ENCODE measurements at places on chromosomes 2 and 18.

DNA sequence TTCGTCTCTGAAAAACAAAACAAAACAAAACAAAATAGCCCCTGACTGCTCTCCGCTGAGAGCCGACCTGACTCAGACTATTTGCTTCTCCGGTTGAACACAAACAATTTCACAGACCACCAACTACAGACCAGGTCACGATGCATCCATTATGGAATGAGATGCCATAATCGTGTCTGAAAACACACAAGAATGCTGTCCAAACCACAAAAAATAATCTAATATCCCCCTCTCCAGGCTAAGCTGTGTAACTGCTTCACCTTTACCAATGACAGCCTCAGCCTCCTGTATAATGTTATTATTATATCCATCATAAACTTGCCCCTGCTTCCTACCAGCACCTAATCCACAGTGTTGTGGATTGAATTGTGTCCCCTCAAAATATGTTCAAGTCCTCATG lies 114.7 kb downstream of the DNAH6 start:
- DNase-seq, result no peak

GRCh38 chr2:150971910-150972309 lies 289.8 kb downstream of the RBM43 start:
- no peak for DNase-seq

- no peak for DNase-seq
These were observed 98.5 kb upstream of the BOD1L2 start for GRCh38 chr18:57048351-57048750.

DNA sequence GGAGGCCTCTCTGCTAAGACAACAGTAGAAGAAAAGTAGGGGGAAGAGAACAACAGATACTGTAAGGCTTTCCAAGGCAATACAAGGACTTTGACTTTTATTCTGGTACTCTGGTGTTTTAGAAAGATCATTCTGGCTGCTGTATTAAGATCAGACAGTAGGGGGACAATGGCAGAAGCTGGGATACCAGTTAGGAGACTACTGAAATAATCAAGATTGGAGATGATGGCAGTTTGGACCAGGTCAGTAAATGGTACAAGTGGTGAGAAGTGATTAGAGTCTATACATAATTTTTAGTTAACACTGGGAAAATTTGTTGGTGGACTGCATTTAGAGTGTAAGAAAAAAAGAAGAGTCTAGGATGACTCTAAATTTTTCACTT lies 139.7 kb downstream of the ROCK1 start:
- DNase-seq, result no peak

DNA sequence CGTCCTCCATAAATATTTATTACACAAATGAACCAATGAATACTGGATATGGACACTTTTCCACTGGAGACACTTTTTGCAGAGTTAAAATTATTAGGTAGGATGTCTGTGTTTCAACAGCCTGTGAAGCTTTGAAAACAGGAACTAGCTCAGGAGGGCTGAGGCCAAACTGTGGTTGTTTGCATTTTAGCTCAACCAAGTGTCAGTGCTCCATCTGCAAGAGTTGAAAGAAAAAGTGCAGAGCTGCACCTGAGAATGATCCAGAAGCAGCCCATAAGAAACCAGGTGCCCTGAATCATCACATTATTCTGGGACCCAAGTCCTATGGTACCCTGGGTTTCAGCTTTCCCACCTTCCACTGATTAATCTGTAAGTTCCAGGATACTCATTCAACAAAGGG lies 180.4 kb downstream of the TRIB2 start:
- DNase-seq, result no peak

DNA sequence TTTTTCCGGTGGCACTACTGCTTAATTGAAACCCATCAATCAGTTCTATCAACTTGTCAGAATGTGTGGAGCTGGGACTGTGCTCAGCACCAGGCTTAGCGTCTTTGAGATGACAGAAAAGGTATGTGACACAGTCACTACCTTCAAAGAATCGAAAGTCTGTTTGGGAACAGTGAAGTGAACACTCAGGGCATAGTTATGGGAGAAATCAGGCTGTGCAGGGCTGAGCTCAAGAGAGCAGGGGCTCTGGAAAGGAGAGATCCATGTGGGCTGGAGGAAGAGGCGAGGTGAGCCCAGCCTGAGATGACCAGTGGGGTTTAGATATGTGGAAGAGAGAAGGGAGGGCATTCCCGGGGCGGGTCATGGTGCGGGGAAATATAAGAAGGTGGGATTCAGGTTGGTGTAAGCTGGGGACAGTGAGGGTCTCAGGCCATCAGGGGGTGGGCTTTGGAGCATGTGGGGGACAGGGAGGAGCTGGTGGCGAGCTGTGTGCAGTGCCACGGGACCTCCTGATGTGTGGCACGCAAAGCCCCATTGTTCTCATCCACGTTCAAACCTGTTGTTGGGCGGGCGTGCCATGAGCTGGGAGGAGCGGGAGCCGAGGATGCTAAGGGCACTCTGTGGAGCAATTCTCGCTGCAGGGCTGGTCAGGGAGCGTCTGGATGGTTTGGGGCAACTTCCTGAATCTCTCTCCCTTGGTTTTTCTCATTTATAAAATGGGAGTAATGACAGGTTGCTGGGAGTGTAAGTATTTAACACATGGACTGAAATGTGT lies 72.5 kb downstream of the VAPA start:
- no peak for DNase-seq

GRCh38 chr18:3466872-3467271 lies 16.9 kb downstream of the TGIF1 start:
- DNase-seq, result no peak

DNA sequence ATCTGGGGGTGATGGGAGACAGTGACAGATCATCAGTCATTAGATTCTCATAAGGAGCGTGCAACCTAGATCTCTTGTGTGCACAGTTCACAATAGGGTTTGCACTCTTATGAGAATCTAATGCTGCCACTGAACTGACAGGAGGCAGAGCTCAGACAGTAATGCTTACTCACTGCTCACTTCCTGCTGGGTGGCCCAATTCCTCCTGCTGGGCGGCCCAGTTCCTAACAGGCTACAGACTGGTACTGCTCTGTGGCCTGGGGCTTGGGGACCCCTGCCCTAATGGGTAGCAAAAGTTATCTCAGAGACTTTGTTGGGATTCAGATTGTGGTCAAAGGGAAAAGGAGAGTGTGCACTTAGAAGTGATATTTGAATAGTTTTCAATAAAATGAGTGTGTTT lies 840.1 kb upstream of the ID2 start:
- no peak for DNase-seq

DNA sequence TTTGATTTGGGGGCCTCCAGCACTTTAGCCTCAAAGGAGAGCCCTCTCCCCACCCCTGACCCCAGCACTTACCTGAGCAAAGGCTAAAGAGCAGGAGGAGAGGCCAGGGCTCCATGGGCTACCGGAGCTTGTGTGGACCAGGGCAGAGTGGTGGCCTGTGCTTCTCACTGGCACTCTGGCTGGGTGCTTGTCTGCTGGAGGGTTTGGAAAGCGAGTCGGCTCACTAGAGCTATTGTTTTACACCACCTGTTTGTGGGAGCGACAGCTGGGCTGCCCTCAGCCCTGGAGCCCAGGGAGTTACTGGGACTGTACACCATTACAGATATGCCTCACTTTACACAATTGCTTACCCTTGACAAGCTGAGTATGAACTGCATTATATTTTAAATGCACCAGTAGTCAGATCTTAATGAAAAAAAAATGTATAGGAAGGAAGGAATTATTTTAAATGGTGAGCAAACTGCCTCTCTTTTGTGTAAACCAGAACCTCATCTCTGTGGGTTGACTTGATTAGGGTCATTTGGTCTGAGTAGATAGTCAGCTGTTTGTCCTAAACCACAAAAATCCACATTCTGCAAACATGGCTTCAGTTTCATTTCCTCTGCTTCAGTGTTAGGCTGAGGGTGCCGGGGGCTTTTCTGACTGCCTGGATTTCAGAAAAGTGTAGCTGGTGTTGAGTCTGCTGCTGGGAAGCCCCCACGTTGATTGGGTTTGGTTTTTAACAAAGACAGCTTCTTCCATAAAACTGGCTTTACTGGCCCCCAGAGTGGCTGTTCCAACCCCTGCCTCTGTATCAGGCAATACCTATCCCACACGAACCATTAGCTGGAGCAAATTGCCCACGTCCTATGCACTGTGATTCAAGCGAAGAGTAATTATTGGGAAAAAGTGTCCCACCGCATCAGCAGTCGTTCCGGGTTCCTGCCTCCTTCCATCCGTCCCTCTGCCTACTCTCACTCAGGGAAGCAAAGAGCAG lies at the start of gene CHRNA1:
CHRNA1 (minus strand) TSS at position 193 of the 976 bp plus-strand sequence; CDS start at position 115, 78 bp downstream.
- no peak for DNase-seq

- DNase-seq, result no peak
These were observed 354.7 kb upstream of the SMIM21 start for GRCh38 chr18:75782204-75782603.

- DNase-seq, result no peak
These were observed 47.0 kb downstream of the IWS1 start for GRCh38 chr2:127479219-127479825.

All from stimulated activated CD8-positive, alpha-beta memory T cell treated with anti-CD3 and anti-CD28 coated beads, Interleukin-4, amount 100 ng/mL, for 48 hours (primary cell).